Transverse colon (tissue), 4 donors: ENCODE measurements at places on chromosomes 2 and 18. TPM values are rescaled to one million over a fixed set of nuclear protein-coding genes. Genes with fewer than 3 reads are reported as not detected.
A peak's percentile ranks its signal among the peaks of the same experiment; 100 is the strongest.

DNA sequence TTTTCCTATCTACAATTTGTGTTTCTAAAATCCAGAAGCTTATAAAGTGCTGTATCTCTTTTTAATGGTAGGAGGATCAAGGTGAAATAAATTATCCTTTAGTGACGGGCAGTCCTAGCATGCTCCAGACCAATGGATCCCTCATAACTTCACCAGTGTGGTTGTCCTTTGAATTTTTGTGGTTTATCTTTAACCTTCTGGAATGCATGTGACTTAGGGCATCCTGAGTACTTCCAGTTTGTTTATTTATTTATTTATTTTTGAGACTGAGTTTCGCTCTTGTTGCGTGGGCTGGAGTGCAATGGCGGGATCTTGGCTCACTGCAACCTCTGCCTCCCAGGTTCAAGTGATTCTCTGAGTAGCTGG, 40.4 kb downstream of the NUP35 start:
- DNase-seq: no peak

GRCh38 chr2:185695711-185696235, 42.8 kb upstream of the FSIP2 start:
- DNase-seq: no peak

GRCh38 chr2:155218945-155219344, 520.5 kb downstream of the KCNJ3 start:
- DNase-seq: no peak

- no peak for DNase-seq
These were observed 24.0 kb downstream of the KCNIP3 start for GRCh38 chr2:95320986-95321767.

Gene PTPRN
- total RNA-seq: 0.60 TPM

GRCh38 chr18:57208047-57208446, 61.2 kb downstream of the BOD1L2 start:
- peak; percentile 23 for DNase-seq

Gene ASXL3
- total RNA-seq: 0.75 TPM

Gene C2orf72
- 28.4 TPM for total RNA-seq

DNA sequence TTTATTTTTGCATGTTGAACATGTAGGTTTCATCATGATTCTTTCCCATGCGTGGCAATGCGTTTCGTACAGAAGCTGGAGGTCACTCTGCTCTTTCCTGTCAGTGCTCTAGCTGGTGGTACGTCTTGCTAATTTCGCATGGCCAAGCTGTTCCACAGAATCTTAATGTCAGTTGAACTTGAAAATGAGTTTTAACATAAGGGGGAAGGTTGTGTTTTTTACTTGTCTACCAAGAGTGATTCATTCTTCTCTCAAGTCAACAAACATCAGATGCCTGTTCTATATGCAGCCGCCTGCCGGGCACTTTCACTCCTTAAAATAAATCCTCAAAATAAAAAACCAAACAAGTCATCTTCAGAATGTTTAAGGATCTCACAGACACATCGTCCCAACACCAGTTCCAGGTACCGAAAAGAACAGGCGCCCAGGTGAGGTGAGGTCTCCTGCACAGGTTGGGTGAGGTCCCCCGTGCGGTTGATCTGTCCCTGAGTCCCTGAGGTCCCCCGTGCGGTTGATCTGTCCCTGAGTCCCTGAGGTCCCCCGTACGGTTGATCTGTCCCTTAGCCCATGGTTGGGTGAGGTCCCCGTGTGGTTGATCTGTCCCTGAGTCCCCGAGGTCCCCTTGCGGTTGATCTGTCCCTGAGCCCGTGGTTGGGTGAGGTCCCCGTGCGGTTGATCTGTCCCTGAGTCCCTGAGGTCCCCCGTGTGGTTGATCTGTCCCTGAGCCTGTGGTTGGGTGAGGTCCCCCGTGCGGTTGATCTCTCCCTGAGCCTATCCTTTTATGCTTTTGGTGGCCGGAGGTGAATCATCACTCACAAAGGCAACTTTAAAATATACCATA, 57.0 kb upstream of the KCNG2 start:
- DNase-seq: no peak

GRCh38 chr2:134845719-134846118, 7.3 kb downstream of the ACMSD start:
- no peak for DNase-seq

Gene PLEK
- 5.2 TPM for total RNA-seq

GRCh38 chr2:15561574-15562344, 625 bp upstream of the NBAS start:
- DNase-seq: peak; percentile 33

GRCh38 chr18:49359732-49360444, 100.6 kb downstream of the DYM start:
- no peak for DNase-seq

- DNase-seq: no peak
These were observed 51.9 kb downstream of the CACNB4 start for GRCh38 chr2:152046940-152047339.

GRCh38 chr2:215137741-215138340, 585 bp downstream of the ABCA12 start:
- DNase-seq: no peak

Gene MC2R
- total RNA-seq: not detected

GRCh38 chr2:201953880-201954279, 79.8 kb upstream of the FZD7 start:
- no peak for DNase-seq

GRCh38 chr18:9803698-9804516, 81.9 kb upstream of the TXNDC2 start:
- peak; percentile 44 for DNase-seq

DNA sequence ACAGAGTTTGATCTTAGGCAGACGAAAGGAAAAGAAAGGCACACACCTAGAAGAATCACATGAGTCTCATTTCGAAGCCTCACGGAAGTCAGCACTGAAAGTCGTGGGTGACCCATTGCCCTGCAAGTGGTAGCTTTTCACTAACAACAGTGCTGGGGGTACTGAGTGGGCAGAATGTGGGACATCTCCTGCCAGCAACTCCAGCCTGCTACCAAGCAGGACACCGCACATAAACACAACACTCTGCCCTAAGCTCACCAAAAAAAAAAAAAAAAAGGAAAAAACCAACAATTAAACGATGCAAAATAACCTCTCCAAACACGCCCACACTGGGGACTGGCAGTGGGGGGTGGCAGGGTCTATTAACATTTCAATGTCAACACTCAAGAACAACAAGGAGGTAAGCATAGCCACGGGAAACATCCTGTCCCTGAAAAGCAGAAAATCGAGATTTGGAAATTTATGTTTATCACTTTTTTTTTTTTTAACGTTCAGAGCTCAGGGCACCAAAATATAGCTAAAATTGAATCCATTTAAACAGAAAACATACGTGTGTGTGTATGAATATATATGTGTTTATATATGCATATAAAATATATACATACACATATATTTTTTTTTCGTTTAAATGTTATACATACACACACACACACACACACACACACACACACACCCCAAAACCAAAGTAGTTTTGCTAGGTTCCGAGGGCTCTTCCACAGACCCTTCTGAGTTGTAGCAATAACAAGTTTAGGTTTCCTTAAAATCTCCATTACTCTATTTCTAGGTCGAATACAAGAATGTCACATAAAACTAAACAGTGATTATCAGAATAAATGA, 2.2 kb downstream of the INO80D start:
- DNase-seq: peak; percentile 47

DNA sequence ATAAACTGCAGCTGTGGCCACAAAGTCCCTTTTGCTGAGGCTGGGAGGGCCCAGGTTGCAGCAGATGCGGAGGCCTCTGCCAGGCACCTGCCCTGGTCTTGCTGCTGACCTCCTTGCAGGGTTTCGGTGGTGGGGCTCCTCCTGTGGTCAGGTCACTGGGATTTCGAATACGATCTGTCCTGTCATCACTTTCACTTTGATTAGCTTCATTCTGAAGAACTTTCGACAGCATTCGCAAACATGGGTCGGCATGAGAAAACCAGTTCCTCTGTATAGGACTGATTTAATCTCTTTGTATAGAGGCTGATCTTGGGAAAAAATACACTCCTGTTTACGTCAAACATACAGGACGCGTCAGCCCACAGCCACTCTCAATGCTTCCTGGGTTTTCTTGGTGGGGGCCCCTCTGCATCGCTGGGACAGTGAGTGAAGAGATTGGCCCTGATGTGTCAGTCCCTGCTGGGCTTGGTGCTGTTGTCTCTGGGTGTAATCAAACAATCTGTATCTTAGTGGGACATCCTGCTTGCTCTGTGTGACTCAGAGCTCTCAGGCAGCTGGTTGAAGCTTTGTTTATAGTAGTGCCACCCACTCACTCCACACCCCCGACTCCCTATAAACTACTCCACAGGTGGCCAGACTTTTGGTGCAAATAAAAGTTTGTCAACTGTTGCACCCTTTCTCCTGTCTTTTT, 209.4 kb upstream of the CXCR4 start:
- peak; percentile 58 for DNase-seq

GRCh38 chr2:83578405-83578804, 880.7 kb downstream of the SUCLG1 start:
- DNase-seq: no peak

GRCh38 chr2:102487761-102488462, 14.9 kb downstream of the SLC9A4 start:
- DNase-seq: peak; percentile 62

Gene KCNG2
- total RNA-seq: not detected

Gene CD8B2
- total RNA-seq: not detected

Gene ADAM23
- 4.5 TPM for total RNA-seq

- DNase-seq: no peak
These were observed 7.6 kb upstream of the TRIB2 start for GRCh38 chr2:12709207-12709522.

DNA sequence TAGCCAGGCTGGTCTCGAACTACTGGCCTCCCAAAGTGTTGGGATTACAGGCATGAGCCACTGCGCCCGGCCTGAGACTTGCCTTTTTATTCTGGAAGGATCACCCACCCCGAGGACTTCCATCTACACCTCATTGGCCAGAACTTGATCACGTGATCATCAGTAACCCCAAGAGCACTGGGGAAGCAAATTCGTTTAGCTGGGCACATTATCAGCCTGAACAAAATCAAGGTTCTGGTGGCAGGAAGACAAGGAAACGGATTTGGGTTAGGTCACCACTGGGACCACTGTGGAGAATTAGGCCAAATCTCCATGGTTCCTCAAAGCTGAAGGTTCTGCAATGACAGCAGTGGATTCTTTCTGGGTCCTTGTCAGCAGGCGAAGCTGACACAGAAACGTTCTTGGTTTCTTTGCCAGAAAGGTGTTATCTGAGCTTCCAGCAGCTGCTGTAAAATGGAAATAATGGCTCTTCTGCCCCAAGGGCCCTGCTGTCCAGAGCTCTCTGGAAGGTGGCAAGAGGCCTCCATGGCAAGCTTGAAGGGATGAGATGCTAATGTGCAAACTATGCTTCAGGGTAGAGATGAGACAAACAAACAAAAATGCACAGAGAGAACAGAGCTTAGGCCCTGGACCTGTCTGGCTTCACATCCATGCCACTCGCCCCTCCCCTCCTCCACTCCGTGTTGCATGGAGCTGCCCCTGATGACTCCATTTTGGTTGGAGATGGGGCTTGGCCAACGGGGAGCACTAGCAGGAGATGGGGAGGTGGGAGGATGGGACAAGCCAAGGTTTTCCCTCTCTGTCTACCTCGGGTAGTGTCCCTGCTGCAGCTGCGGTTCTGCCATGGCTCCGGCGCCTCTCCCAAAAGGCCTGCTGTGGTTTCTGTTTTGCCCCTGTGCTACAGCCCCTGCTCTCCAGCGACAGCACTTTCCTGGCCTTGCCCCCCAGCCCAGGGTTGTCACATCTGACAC, 28.4 kb downstream of the TMEM177 start:
- no peak for DNase-seq

Gene ARHGAP15
- total RNA-seq: 0.80 TPM

Gene SCG2
- 4.3 TPM for total RNA-seq

Gene KCNG3
- total RNA-seq: 25.4 TPM

DNA sequence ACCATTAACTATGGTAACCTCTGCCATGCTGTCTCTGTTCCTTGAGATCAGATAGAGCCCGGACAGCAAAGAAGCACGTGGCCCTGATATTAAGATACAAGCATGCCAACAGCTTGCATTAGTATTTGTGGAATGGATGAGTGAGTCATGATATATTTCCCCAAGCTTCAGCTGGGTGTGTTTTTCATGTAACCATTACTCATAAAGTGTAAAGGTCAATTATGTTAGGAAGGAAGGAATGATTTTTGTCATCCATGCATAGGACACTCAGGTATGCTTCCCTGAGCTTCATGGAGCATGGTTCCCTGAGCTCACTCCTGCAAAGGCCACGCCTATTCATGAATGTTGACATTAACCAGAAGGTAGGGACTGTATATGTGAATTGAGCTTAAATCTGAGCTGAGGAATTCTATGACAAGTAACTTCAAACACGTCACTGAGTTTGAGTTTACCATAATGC, 74.6 kb downstream of the ARL4C start:
- DNase-seq: peak; percentile 31

GRCh38 chr2:106160786-106161261, 33.3 kb downstream of the UXS1 start:
- no peak for DNase-seq

- DNase-seq: peak; percentile 59
These were observed at the start of gene CSRNP3 for GRCh38 chr2:165469417-165469816. Gene CSRNP3, plus strand, starts transcription at chr2:165469698. Its CDS starts 125,368 bp downstream, at chr2:165595066.
